CD8-positive, alpha-beta memory T cell (primary cell): ENCODE measurements at places on chromosomes 5 and 9. TPM values are rescaled to one million over a fixed set of nuclear protein-coding genes. Genes with fewer than 3 reads are reported as not detected.

DNA sequence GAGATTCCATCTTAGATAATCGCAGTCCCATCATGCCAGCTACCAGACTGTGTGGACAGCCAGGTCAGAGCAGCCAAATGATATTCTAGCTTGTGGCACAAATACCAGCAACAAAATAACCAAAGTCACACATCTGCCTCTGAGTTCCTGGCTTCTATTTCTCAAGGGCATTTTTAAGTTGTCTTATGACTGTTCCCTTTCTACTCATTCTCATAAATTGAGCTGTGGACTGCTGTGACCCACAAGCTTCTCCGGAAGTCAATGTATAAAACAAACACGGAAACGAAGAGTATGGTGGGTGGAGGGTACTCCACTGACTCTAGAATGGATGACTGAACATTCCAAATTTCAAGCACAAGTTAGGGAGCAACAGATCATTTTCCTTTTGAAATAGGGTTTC is 43.9 kb downstream of the PDCD1LG2 start:
- DNase-seq = no peak

DNA sequence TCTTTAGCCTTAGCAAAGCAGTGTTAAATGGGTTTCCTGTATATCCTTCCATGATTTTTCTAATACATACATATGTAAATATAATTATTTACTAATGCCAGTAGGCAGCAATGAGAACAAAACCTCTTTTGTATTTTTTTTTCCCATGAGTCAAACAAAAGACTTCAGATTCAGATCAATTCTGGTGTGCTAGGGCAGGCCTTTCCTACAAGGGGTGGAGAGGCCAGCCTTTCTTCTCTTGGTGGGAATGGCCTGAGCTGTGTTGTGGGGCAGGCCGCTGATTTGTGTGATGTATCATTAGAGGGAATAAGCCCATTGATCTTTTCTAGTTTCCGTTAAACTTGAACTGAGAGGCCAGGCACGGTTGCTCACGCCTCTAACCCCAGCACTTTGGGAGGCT is 115.5 kb upstream of the DMRT1 start:
- DNase-seq = no peak

- DNase-seq = no peak
Measured at GRCh38 chr5:7221041-7221440, 174.9 kb upstream of the ADCY2 start.

- DNase-seq = no peak
Measured at GRCh38 chr9:128946571-128947276, 679 bp downstream of the DOLK start.

DNA sequence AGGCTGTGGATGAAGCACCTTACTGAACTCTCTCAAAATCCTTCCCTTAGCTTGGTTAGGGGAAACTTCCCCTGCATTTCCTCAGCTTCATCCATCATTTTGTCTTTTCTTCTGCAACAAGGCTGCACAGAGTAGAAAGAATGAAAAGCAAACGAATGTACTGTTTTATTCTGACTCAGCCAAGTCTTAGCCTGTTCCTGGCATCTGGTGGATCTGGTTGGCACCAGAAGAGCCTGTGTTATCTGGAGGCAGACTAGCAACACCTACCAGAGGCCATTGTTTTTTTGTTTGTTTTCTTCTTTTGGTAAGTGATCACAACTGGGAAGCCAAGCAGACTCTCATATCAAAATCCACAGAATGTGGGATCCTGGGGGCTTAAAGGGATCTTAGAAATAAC is 200.7 kb downstream of the FANCC start:
- no peak for DNase-seq

NUDCD2 gene
- polyA plus RNA-seq = 52.5 TPM

WDR38 gene
- not detected for polyA plus RNA-seq

PCDHGA3 gene
- not detected for polyA plus RNA-seq
